ENCODE measurements at places on chromosomes 13 and 19. TPM values are rescaled to one million over a fixed set of nuclear protein-coding genes. Genes with fewer than 3 reads are reported as not detected.

The LAIR1 gene
- polyA plus RNA-seq = 13.0 TPM

DNA sequence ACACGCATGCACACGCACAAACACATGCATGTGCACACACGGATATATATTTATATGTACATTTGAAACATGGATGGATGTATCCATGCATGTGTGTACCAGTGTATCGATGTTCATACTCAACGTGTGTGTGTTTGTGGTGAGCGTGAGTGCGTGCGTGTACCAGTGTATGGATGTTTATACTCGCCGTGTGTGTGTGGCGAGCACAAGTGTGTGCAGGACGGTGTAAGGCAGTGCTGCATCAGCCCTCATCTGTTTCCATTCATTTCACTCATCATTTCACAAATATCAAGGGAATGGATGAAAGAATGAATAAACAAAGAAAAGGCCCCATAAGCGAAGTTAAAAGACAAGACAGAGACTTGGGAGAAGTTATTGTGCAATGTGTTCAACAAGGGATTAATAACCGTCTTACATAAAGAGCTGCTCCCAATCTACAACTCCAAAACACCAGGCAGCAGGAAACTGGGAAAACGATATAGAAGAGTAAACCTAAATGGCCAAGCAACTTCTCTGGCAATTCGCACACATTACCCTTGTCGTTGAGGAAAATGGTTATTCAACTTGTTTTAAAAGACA, 21.7 kb upstream of the MIER2 start:
- DNase-seq = no peak

The FUT3 gene
- polyA plus RNA-seq = 1.0 TPM

GRCh38 chr19:5298471-5298901, 42.1 kb downstream of the PTPRS start:
- no peak for DNase-seq
